AG09319 (cell line): ENCODE measurements at places on chromosomes 12 and 14.

DNA sequence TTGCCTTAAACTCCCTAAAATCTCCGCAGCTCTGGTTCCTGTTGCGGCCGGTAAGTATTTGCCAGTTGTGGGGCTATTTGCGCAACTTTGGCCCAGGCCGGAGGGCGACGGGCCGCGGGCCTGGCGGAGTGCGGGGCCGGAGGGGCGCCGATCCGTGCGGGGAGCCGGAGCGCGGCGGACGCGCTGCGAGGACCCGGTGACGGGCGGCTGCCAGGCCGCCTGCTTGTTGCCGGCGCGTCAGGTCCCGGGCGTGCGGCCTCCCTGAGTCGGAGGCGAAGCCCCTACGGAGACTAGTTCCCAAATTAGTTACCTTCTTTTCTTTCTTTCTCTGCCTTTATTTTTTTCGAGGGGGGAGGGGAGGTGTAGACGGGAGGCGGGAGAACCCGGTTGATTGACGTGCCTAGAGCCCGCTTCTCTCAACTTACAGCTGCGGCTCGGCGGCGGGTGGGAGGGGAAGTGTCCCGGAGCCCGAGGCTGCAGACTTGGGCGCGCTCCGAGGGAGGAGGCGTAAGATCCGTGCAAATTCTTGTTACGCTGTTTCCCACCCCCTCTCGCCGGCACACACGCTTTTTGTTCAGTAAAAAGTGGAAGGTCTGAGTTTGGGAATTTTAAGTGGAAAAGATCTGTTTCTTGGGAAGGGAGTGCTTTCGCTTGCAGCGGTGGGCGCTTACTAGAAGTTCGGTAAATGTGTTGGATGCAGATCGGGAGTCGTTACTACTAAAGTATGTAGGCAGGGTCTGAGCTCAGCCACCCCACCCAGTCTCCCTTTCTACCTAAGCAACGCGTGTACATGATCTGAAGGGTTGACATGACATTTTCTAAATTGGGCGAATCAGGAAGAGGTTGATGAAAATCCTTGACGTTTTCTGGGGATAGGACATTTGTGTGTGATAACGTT, 576 bp downstream of the ZBTB1 start:
- DNase-seq = peak; percentile 63

DNA sequence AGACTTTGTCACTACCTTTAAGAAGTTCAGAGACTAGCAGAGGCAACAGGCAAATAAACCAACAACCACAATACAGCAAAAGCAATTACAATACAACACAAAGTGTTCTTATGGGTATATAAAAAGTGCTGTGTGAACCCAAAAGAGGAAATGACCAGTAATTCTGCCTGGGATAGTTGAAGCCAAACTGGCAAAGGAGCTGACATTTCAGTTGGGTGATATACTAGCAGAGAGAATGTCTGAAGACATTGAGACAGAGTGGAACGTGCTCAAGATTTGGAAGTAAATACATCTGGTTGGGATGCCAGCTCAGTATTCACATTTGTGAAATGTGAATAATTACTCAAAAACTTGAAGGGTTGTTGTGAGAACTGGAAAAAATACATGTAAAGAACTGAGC, 80.6 kb upstream of the GTF2A1 start:
- DNase-seq = no peak

GRCh38 chr12:49279706-49280159, 14.9 kb downstream of the TUBA1C start:
- no peak for DNase-seq

- DNase-seq = no peak
These were observed 18.2 kb downstream of the GLT1D1 start for GRCh38 chr12:128871516-128871892.

GRCh38 chr14:101333335-101334280, 227.7 kb upstream of the DIO3 start:
- no peak for DNase-seq

GRCh38 chr12:56375598-56376434, 13.2 kb upstream of the APOF start:
- DNase-seq = no peak

- DNase-seq = no peak
These were observed 12.4 kb downstream of the COPZ1 start for GRCh38 chr12:54337280-54337842.

- no peak for DNase-seq
These were observed 78.1 kb upstream of the PTHLH start for GRCh38 chr12:28050606-28051005.

DNA sequence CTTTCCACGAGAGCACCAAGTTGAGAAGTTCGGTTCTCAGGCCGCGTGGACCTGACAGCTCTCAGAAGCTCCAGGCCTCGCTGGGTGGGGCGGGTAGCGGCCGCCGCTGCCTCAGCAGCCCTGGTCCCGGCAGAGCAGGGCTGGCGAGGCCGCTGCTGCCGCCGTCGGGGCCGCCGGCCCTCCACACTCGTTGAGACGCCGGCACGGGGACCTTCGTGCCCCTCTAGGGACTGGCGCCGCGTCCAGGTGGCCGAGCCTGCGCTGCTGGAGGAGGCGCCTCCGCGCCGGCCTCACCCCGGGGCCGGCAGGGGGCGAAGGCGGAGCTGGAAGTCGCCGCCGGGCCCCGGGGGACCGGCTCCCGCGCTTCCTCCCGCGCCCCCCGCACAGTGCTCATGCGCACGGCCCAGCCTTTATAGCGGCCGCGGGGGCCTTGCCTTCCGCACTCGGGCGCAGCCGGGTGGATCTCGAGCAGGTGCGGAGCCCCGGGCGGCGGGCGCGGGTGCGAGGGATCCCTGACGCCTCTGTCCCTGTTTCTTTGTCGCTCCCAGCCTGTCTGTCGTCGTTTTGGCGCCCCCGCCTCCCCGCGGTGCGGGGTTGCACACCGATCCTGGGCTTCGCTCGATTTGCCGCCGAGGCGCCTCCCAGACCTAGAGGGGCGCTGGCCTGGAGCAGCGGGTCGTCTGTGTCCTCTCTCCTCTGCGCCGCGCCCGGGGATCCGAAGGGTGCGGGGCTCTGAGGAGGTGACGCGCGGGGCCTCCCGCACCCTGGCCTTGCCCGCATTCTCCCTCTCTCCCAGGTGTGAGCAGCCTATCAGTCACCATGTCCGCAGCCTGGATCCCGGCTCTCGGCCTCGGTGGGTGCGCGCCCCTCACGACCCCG, at the start of gene COCH:
Gene COCH (plus strand): TSS at position 440 of the 879 bp plus-strand sequence. CDS start 380 bp downstream, at position 820.
- DNase-seq = no peak

DNA sequence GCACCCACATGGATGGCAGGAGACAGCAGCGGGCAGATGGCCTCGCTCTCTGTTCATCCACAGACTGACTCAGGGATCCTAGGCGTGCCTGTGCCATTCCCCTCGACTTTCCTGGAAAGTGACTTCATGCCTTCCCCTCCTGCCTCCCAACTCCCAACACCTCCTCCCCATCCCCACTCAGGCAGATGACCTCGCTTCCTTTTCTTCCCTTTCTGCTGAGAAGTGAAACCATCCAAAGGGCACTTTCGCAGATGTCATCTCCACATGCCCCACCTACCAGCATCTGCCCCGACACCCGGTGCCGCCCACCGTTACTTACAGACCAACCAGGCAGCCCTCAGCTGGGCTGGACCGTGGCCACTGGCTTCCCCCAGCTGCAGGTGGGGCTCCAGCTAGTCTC, 29.6 kb downstream of the BEGAIN start:
- DNase-seq = no peak

DNA sequence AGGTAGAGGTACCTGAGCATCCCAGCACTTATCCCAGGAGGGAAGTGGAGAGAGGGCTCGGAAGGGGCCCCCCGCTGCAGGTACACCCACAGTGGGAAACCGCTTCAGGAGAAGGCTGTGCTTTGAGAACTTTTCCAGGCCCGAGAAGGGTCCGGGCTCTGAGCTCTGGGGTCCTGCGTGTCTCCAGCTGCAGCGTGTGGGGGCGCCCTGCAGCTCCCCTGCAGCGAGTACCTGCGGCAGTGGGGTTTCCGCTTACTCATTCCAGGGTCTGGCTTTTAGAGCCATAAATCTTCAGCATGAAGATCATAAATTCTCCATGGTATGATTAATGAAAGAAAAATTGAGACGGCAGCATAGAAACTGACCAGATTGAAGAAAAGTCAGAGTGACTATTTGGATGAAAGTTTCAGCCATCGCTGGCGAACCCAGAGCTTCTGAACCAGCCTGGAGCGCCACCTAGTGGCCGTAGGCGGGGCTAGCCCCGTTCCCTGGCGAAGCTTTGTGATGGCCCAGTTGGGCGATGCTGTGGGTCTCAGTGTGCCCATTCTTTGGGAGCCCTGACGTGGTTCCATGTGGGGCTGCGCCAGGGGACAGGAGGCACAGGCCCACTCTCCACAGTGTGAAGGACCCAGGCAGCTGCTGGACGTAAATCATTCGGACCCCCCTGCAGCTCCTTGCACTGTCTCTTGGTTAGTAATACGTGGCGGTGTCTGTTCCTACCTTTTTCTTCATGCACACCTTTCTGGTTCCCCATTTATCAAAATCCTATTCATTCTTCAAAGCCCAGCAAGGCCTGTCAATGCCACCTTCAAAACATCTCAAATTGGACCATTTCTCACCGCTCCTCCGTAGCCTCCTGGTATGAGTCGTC, 198.2 kb downstream of the TSPAN9 start:
- DNase-seq = peak; percentile 34

- no peak for DNase-seq
These were observed 743 bp downstream of the PUS1 start for GRCh38 chr12:131929581-131930456.

- no peak for DNase-seq
These were observed 83.7 kb downstream of the DPF3 start for GRCh38 chr14:72810201-72810600.

DNA sequence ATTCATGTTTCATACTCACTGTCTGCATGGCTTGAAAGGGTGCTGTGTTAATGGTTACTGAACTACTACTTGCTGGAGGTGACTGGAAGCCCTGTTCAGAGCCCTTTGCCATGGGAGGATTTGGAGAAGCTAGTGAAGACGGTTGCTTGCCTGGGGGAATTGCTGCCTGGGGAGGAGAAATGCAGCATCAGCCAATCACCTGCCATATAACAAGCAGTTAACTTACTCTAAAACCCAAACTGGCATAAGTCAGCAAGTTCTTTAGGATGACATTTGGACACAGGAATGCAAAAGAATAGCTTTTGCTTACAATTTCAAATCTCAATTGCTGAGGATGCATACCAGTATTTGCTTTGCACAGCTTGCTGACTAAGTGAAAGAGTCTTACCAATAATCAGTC, 23.4 kb upstream of the IPO8 start:
- DNase-seq = peak; percentile 52

- peak; percentile 96 for DNase-seq
These were observed 157.9 kb upstream of the PARP11 start for GRCh38 chr12:4030929-4031702.

GRCh38 chr14:41668356-41668755, 61.7 kb downstream of the LRFN5 start:
- no peak for DNase-seq

DNA sequence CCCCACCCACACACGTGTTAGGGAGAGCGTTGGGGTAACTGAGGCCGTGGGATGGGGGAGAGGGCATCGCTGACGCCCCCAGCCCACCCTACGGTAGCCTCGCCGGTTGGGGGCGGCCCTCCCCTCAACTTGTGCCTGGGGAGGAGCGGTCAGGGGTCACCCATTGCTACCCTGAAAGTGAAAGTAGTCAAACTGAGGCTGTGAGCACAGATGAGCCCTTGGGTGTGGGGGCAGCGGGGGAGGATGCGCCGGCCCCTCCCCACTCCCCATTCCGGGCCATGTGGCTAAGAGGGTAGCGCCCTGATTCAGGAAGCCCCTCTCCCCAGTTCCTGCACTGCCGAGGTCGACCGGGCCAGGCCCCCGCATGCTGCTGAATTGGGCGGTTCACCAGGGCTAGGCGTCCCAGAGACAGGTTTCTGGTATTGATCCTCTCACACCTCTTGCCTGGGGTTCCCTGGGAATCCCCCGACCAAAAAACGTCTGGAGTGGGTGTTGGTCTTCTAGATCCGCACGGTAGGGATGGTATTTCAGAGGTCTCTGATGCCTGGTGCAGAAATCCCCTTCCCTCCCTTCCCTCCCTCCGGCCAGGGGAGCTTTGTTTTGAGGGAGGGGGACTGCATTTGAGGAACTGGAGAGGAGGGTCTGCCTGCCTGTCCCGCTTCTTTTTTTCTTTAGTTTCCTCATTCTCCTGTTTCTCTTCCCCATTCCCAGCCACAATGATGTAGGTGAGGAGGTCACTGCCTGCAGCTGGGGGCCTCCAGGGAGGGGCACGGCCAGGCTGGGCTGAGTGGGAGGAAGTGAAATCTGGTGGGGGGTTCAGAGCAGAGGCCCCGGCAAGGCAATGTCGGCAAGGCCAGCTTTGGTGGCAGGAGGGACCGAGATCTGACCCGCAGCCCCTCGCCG, 1.0 kb downstream of the SH2B3 start:
- no peak for DNase-seq

- DNase-seq = no peak
These were observed 451.6 kb downstream of the TRHDE start for GRCh38 chr12:72723732-72724131.

GRCh38 chr12:54421175-54421878, 2.3 kb upstream of the ITGA5 start:
- no peak for DNase-seq

DNA sequence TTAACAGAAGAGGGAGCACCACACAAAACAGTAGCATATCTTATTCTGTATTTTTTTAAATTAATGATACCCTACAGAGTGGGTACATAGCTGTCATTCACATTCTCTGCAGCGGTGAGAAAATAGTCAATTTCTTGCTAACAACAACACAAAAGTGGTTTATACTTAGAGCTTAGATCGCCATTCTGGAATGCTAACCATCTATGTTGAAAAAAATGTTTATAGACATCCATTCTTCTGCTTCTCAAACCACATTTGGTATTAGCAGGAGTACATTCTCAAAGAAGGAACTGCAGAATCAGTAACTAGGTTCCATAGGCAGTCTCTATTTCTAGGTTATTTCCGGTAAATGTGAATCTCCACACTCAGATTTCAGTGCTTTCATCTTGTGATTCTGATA, 185.9 kb downstream of the PPFIA2 start:
- no peak for DNase-seq

- no peak for DNase-seq
These were observed 34.8 kb downstream of the TRIP11 start for GRCh38 chr14:92005019-92005418.

- no peak for DNase-seq
These were observed 412 bp downstream of the FGFR1OP2 start for GRCh38 chr12:26938701-26939062.

- no peak for DNase-seq
These were observed 132.5 kb downstream of the SMOC1 start for GRCh38 chr14:70011708-70012107.
